ENCODE measurements at places on chromosomes 1 and 21.

DNA sequence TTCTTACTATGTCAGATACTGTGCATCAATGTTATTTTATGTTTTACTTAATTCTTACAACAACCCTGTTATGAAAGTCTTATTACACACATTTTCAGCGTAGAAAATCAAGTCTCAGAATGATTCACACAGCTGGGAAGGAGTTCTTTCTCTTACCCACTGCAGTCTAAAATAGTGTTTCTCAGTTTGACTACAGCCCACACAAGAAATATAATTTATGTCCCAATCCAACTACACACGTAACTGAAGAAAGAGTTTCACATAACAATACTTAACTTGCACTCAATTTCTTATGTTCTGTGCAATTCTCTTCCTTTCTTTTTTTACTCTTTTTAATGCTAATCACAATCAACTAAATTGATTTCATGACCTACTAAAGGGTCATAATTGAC lies 252.8 kb upstream of the ADGRL2 start:
- no peaks in the 10 kb centered on the region for H3K27me3 ChIP-seq
- H3K36me3 ChIP-seq, result no peaks in the 10 kb centered on the region
- peaks cover 15% of the 10 kb centered on the region for H3K4me1 ChIP-seq
- DNase-seq, result no peak
- no peak overlapping the region for H3K4me3 ChIP-seq
- H3K27ac ChIP-seq, result no peak overlapping the region

- no peak overlapping the region for H3K4me3 ChIP-seq
- peaks cover 38% of the 10 kb centered on the region for H3K27me3 ChIP-seq
These were observed 8.0 kb upstream of the SLC30A2 start for GRCh38 chr1:26053718-26054560.

DNA sequence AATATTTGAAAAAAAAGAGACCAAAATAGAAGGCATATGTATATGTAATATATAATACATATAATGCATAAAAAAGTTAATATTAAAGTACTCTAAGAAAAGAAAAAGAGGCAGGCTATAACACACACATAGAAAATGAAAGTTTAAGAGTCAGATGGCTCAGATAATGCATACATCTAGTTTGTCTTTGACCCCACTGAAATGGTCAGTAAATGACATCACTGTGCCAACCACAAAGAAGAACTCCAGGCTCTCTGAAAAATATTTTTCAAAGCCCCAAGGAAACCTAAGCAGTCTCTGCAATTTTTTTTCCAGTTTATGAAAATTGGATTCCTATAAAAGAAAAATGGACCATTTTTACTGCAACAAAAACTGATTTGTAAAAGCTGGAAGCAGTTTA lies 55.4 kb upstream of the SCYL3 start:
- H3K36me3 ChIP-seq, result peaks cover 21% of the 10 kb centered on the region
- H3K27ac ChIP-seq, result no peak overlapping the region
- H3K4me3 ChIP-seq, result no peak overlapping the region
- DNase-seq, result no peak
- no peaks in the 10 kb centered on the region for H3K27me3 ChIP-seq

DNA sequence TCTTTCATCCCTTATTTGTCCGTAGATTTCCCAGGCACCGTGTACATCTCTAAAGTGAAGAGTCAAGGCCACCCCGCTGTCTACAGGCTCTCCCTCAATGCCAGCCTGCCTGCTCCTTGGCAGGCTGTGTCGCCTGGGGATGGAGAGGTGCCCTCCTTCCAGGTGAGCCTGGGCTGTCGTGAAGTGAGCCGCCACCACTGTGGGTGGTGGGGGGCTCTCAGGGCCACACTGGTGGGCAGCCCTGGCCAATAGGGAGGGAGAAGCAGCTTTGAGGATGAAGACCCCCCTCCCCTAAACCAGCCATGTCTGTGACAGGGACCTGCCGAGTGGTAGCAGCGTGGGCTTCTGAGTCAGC lies 46.2 kb downstream of the DISP3 start:
- H3K27ac ChIP-seq, result no peak overlapping the region
- no peak overlapping the region for H3K4me3 ChIP-seq
- H3K4me1 ChIP-seq, result no peaks in the 10 kb centered on the region
- H3K36me3 ChIP-seq, result no peaks in the 10 kb centered on the region
- H3K27me3 ChIP-seq, result peaks cover 24% of the 10 kb centered on the region
- DNase-seq, result no peak

DNA sequence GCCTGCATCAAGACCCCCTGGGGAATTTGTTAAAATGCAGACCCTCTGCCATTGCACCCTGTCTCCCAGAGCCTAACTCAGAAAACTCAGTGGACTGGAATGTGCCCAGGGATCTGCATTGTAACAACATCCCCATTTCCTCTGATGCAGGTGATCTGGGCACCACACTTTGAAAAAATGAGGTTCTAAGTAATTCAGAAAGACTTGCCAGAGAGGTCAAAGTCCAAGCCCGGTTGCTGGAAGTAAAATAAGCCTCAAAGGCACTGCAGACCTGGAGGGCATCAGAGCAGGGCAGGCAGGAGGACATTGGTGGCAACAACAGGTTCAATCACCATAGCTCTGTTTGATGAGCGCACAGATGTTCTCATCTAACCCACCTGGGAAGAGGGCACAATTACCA lies 90.7 kb downstream of the SYT2 start:
- peak overlapping the region; percentile 59 for H3K27ac ChIP-seq
- peak overlapping the region; percentile 17 for H3K4me3 ChIP-seq
- H3K4me1 ChIP-seq, result peaks cover 51% of the 10 kb centered on the region

- no peak for DNase-seq
- H3K4me1 ChIP-seq, result peaks cover 58% of the 10 kb centered on the region
- no peaks in the 10 kb centered on the region for H3K27me3 ChIP-seq
- H3K4me3 ChIP-seq, result no peak overlapping the region
- peaks cover 100% of the 10 kb centered on the region for H3K36me3 ChIP-seq
These were observed 7.6 kb downstream of the RPL5 start for GRCh38 chr1:92839442-92839841.

DNA sequence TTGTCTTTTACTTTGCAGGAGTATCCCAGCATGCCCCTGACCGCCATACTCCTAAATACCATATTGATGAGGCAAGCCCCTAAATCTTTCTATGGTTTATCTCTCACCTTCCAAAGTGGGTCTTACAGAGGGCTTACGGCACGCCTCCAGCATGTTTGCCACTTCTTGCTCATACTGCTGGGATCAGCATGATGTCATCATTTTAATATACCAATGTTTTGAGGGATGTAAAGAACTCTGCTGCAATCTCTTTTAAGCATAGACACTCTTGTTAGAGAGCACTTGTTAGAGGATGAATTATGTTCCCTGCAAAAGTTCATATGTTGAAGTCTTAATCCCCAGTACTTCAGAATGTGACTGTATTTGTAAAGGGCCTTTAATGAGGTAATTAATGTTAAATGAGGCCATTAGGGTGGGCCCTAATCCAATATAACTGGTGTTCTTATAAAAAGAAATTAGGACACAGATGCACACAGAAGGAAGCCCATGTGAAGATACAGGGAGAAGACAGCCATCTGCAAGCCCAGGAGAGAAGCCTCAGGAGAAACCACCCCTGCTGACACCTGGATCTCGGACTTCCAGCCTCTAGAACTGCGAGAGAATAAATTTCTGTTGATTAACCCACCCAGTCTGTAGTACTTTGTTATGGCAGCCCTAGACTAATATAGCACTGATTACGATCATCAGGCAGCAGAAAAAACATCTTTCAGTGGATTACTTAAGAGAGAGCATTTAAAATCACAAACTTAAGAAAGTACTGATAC lies 16.4 kb upstream of the ABCB10 start:
- H3K36me3 ChIP-seq, result no peaks in the 10 kb centered on the region
- H3K4me1 ChIP-seq, result peaks cover 15% of the 10 kb centered on the region
- H3K4me3 ChIP-seq, result no peak overlapping the region
- no peak overlapping the region for H3K27ac ChIP-seq
- H3K27me3 ChIP-seq, result no peaks in the 10 kb centered on the region

- peak overlapping the region; percentile 36 for H3K27ac ChIP-seq
- DNase-seq, result no peak
- H3K4me1 ChIP-seq, result peaks cover 50% of the 10 kb centered on the region
- H3K4me3 ChIP-seq, result no peak overlapping the region
- no peaks in the 10 kb centered on the region for H3K27me3 ChIP-seq
These were observed 43.9 kb upstream of the COL6A2 start for GRCh38 chr21:46054031-46054430.

DNA sequence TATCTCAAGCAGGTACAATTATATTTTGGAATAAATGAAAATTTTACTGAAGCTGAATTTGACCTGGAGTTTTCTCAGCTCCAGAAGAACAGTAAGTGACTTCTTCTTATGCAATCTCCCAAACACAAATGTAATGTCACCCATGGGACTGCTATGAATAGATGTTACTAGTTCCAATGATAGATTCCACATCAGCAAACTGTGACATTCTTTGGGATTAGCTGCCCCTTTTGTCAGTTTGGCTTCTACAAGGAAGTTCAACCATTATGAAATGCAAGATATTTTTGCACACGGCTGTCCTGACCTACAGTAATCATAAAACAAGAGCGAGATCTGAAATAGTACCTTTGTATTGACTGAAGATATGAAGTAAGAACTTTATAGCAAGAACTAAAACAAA lies 27.8 kb upstream of the TSNAX start:
- no peak for DNase-seq
- no peaks in the 10 kb centered on the region for H3K36me3 ChIP-seq
- H3K4me3 ChIP-seq, result no peak overlapping the region
- no peaks in the 10 kb centered on the region for H3K27me3 ChIP-seq
- H3K27ac ChIP-seq, result no peak overlapping the region

DNA sequence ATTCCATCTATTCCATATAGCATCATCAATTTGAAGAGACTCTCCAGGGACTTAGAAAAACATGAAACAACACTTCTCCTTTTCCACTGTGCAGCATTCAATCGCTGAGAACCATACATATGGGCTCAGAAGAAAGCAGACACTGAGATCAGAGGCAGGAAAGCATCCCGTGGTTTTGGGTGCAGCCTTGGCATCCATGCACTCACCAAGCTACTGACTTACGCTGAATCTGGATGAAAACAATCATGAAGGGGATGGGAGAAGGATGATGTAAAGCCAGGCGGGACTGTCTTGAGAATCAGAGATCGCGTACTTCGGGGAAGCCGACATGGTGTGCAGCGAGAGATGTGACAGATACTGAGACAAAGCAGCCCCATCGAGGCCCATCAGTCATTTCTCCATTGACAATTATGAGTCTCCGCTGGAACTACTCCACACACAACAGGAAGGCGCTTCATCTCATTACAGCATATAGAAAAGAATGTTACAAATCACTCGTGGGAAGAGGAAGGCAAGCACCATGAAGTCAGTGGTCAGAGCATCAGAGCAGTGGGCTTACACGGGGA lies 2.3 kb upstream of the TIAM1 start:
- H3K27ac ChIP-seq, result no peak overlapping the region
- H3K4me1 ChIP-seq, result peaks cover 7% of the 10 kb centered on the region
- peaks cover 73% of the 10 kb centered on the region for H3K27me3 ChIP-seq
- no peaks in the 10 kb centered on the region for H3K36me3 ChIP-seq

DNA sequence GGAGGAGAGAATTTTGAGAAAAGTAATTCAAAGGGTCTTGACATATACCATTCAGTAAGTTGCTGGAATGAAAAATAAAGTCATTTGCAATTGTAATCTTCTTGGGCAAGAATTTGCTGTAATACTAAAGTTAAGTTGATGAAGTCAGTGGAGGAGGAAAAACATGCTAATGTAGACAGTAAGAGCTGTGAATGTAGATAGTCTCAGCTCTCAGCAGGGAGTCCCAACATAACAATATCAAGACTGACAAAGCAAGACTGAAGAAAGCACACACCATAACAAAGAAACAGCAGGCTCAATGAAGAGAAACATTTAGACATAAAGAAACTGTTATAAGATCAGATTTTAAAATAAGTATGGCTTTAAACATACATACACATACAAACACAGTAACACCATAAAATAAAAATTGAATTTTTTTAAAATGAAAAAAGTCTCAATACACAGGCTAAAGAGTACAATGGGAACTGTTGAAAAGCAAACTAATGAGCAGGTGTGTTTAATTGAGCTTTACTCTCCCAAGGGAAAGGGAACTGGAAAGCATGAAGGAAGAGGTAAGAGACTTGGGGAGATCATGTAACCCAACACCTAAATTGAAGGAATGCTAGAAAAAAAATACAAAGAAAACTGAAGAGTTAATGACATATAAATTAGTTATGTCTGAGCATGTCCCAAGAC lies 336.3 kb upstream of the NCAM2 start:
- no peak overlapping the region for H3K27ac ChIP-seq
- H3K4me3 ChIP-seq, result no peak overlapping the region
- DNase-seq, result no peak
- no peaks in the 10 kb centered on the region for H3K27me3 ChIP-seq

DNA sequence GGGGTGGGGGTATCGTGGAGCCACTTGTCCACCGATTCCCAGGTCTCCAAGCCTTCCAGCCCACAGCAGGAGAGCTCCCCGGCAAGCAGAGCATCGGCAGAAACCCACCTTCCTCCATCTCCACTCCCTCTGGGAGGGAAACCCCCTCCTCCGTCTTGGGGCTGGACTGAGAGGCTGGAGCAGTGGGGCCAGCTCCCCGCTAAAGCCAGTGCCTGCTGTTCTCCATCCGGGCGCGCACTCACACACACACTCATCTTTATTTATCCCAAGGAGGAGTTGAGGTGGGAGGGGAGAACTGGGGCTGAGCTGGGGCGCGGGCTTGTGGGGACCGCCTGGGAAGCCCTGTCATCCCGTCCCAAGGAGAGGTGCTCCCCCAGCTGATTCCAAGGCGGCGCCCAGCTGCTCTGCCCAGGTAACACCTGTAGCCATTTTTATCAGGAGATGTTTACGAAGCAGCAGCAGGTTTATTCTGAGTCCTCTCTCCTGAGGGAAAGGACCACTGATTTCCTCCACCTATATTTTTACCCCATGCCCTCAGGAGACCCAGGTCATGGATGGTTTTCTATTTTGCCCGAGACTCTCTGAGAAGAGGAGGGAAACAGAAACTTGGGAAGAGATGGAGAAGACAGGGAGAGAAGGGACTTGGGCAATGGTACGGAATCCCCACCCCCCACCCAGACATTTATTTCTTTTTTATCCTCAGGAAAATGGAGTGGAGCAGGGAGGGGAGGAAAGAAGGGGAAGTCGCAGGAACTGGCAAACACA lies 2.1 kb downstream of the KCNN3 start:
- peak overlapping the region; percentile 59 for H3K27ac ChIP-seq
- H3K4me3 ChIP-seq, result peak overlapping the region; percentile 71
- H3K27me3 ChIP-seq, result no peaks in the 10 kb centered on the region
- no peaks in the 10 kb centered on the region for H3K36me3 ChIP-seq
- peaks cover 71% of the 10 kb centered on the region for H3K4me1 ChIP-seq

- peaks cover 73% of the 10 kb centered on the region for H3K4me1 ChIP-seq
- H3K27me3 ChIP-seq, result peaks cover 15% of the 10 kb centered on the region
- H3K27ac ChIP-seq, result peak overlapping the region; percentile 92
- peak overlapping the region; percentile 94 for H3K4me3 ChIP-seq
- DNase-seq, result no peak
These were observed 1.8 kb downstream of the TNFRSF1B start for GRCh38 chr1:12168451-12169160.

DNA sequence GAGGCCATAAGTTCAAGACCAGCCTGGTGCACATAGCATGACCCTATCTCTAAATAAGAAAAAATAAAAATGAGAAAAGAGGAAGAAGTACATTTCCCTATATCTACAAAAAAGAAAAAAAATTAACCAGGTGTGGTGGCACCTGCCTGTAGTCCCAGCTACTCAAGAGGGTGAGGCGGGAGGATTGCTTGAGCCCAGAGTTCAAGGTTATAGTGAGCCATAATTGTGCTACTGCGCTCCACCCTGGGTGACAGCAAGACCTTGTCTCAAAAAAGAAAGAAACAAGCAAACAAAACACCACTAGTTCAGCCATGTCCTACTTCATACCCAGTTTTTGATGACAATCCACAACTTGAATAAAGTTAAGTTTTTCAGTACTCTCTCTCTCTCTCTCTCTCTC lies 30.7 kb upstream of the TDRD10 start:
- no peak overlapping the region for H3K27ac ChIP-seq
- no peaks in the 10 kb centered on the region for H3K36me3 ChIP-seq
- H3K4me3 ChIP-seq, result no peak overlapping the region
- H3K4me1 ChIP-seq, result peaks cover 19% of the 10 kb centered on the region
- no peak for DNase-seq
